ENCODE measurements at places on chromosomes 7 and 10. TPM values are rescaled to one million over a fixed set of nuclear protein-coding genes. Genes with fewer than 3 reads are reported as not detected.

GRCh38 chr10:89092439-89092838 is 101.8 kb downstream of the FAS start:
- H3K4me1 ChIP-seq: no peaks in the 10 kb centered on the region
- DNase-seq: no peak
- H3K27ac ChIP-seq: no peak overlapping the region
- no peaks in the 10 kb centered on the region for H3K36me3 ChIP-seq
- H3K27me3 ChIP-seq: no peaks in the 10 kb centered on the region

DNA sequence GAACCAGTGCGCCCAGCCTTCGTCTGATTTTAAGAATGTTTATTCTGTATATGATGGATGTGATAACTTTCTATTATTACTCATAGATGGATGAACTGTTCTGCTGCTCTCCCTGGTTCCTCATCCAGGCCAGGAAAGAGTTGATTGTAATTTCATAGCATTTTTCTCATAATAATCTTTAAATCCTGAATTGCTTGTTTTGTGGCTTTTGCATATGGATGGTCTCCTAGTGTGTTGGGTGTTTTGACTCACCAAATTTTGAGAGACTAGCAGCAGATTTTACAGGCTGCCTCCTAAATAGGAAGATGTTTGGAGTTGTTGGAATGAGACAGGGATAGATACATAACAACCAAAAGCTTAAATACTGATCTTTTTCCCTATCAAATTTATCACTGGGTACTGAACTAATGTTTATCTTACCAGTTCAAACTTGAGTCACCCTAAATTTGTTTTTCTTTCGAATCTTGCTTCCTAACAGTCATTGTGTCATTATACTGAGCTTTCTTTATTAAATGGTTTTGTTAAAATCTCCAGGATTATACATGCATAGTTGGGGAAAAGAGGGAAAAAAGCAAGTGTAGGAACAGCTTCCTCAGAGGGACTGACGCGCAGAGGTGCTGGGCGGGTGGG is 106.0 kb upstream of the GATA3 start:
- no peak overlapping the region for H3K4me3 ChIP-seq
- no peak overlapping the region for H3K27ac ChIP-seq
- DNase-seq: no peak
- H3K27me3 ChIP-seq: no peaks in the 10 kb centered on the region
- H3K36me3 ChIP-seq: no peaks in the 10 kb centered on the region

DNA sequence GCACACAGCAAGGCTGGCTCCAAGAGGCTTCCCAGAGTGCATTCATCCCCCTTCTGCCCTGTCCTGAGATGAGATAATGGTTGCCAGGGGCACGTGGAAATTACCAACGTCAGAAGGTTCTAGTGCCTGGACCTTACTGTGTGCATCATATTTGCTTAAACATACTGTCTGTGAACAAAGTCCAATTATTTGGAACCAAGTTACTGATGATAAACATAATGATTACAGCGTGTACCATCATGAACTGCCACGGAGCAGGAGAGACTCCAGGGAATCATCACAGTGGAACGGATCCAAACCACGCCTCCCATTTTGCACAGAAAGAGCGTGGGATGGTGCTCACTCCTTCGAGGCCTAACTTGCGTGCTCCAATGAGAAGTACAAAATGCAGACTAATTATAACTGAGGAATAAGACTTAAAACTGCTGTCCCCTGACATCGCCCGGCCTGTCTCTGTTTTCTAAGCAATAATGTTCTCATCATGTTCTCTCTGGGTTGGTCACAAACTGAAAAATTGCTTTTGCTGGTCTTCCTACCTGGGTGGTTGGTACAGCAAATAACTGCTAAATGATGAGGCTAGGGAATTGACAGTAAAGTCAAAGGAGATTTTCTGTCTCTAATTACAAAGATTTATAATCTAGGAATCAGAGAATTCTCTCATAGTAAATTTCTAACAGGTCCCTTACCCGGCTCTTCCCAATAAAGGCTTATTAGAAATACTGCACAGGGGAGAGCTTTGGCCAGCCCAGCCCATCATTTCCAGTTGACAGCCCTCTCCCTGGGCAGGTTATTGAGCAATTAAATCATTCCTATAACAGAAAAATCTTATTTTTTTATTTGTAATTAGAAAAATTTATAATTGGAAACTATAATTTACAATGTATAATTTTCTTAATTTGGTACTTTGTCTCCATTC is 182.2 kb downstream of the CAMK1D start:
- peaks cover 58% of the 10 kb centered on the region for H3K27me3 ChIP-seq
- no peak for DNase-seq
- H3K4me3 ChIP-seq: no peak overlapping the region
- H3K4me1 ChIP-seq: no peaks in the 10 kb centered on the region

GRCh38 chr10:77490534-77491314 is 146.9 kb downstream of the KCNMA1 start:
- no peak overlapping the region for H3K4me3 ChIP-seq
- no peak overlapping the region for H3K27ac ChIP-seq
- H3K36me3 ChIP-seq: no peaks in the 10 kb centered on the region
- H3K27me3 ChIP-seq: peaks cover 61% of the 10 kb centered on the region

GRCh38 chr7:93981480-93981874 is 22.7 kb downstream of the BET1 start:
- no peak overlapping the region for H3K27ac ChIP-seq
- no peaks in the 10 kb centered on the region for H3K27me3 ChIP-seq
- no peak for DNase-seq
- no peak overlapping the region for H3K4me3 ChIP-seq
- no peaks in the 10 kb centered on the region for H3K4me1 ChIP-seq

DNA sequence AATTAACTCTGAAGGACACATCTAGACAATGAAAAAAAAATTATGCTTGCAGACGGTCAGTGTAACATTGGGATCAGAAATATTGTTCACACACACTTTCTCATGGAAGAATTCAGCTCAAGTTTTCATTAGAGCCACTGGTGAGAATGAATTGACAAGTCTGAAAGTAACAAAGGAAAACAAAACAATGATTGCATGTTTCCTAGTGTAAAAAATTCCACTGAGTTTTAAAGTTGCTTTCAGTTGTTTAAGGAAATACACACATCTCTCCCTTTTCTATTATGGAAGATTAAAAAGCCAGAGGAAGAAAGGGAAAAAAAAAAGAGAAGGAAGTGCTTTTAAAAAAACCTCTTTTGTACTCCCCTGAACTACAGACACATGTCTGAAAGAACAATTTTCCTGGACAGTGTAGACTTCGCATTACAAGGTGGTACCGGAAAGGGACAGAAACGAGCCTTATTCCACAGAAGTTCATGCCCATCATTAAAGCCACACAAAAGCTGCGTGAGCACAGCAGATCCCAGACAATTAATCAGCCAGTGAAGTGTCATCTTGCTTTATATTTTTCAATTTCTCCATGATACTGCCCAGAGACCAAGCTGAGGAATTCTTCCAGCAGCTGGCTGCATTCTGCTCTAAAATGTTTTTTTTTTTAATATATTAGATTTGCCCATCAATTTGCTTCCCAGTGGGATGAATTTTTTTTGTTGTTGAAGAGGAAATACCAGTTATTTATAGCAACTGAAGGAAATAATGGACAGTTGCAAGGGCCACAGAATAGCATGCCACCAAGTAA is 294.8 kb downstream of the DOCK4 start:
- H3K4me3 ChIP-seq: no peak overlapping the region
- no peaks in the 10 kb centered on the region for H3K27me3 ChIP-seq
- H3K4me1 ChIP-seq: no peaks in the 10 kb centered on the region
- DNase-seq: no peak
- H3K27ac ChIP-seq: no peak overlapping the region
- H3K36me3 ChIP-seq: no peaks in the 10 kb centered on the region

- H3K36me3 ChIP-seq: no peaks in the 10 kb centered on the region
- no peaks in the 10 kb centered on the region for H3K27me3 ChIP-seq
- peaks cover 24% of the 10 kb centered on the region for H3K4me1 ChIP-seq
- peak overlapping the region; percentile 29 for H3K27ac ChIP-seq
These were observed 34.0 kb upstream of the DGKB start for GRCh38 chr7:14936554-14936953.

GRCh38 chr10:122348935-122349361 is 25.6 kb upstream of the PLEKHA1 start:
- H3K4me3 ChIP-seq: no peak overlapping the region
- H3K27me3 ChIP-seq: no peaks in the 10 kb centered on the region
- peaks cover 5% of the 10 kb centered on the region for H3K36me3 ChIP-seq
- peaks cover 19% of the 10 kb centered on the region for H3K4me1 ChIP-seq
- DNase-seq: no peak

DNA sequence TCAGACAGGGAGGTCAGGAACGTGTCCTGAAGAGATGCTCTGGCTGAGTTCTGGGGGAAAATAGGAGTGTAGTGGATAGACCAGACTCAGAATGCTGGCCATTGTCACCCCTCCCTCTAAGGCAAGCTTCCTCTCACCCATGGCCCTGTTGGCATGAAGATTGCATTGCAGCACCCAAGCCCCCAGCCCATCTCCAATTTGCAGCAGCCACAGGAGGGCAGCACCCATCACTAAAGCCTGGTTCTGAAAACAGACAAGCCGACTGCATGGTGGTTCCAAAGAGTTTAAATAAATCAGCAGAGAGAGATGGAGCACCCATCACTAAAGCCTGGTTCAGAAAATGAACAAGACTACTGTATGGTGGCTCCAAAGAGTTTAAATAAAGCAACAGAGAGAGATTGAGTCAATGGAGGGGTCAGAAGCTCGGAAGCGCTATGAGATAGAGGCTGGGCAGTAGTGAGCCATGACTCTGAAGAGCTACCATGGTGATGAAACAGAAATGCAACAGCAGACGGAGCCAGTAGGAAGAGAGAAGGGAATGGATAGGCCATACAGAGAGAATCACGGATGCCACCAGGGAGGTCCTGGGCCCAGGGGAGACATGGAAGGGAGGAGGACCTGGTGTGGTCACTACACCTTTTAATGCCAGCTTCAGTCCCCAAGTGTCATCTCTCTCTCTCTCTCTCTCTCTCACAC is 237.9 kb upstream of the MYO3A start:
- no peaks in the 10 kb centered on the region for H3K36me3 ChIP-seq
- DNase-seq: no peak
- H3K4me3 ChIP-seq: no peak overlapping the region
- no peak overlapping the region for H3K27ac ChIP-seq
- peaks cover 61% of the 10 kb centered on the region for H3K27me3 ChIP-seq
- H3K4me1 ChIP-seq: no peaks in the 10 kb centered on the region

GRCh38 chr7:126774077-126774476 is 478.7 kb downstream of the GRM8 start:
- H3K4me1 ChIP-seq: no peaks in the 10 kb centered on the region
- H3K27ac ChIP-seq: no peak overlapping the region
- no peak for DNase-seq
- no peaks in the 10 kb centered on the region for H3K36me3 ChIP-seq
- H3K4me3 ChIP-seq: no peak overlapping the region

- DNase-seq: no peak
- peaks cover 60% of the 10 kb centered on the region for H3K36me3 ChIP-seq
These were observed 79.4 kb downstream of the CTBP2 start for GRCh38 chr10:125080984-125081383.

- H3K36me3 ChIP-seq: no peaks in the 10 kb centered on the region
- peaks cover 7% of the 10 kb centered on the region for H3K4me1 ChIP-seq
- no peak overlapping the region for H3K4me3 ChIP-seq
- no peaks in the 10 kb centered on the region for H3K27me3 ChIP-seq
- H3K27ac ChIP-seq: no peak overlapping the region
These were observed 71.1 kb upstream of the TFEC start for GRCh38 chr7:116101704-116102103.

DNA sequence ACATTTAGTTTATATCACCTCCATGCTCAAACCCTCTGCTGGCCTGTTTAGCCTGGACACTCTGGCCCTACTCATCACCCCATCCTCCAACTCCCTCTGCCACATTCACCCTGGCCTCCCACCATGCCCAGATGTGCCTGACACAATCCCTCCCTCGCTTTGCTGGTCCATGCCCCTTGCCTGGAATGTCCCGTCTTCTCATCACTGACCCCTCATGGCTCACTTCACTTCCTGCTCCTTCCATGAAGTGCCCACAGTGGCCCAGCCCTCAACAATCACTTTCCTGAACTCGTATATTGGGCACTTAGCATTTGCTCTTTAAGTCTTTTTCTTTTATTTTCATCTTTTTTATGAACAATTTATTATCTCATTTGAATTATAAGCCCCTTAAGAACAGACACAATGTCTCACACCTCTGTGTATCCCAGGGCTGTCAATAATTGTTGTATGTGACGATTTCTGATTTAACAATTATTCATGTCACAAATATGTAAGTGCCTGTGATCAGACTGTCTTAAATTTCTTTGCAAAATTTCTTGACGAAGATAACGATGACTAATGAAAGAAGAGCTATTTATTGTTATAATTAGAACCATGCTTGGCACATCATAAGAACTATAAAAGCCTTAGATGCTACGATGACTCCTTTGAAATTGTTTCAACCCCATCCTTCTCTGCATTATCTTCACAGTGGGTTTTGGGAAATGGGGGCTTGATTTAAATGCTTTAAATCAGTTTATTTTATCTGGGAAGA is 209.9 kb upstream of the YAE1 start:
- H3K27me3 ChIP-seq: no peaks in the 10 kb centered on the region
- no peak for DNase-seq
- H3K4me1 ChIP-seq: peaks cover 17% of the 10 kb centered on the region

DNA sequence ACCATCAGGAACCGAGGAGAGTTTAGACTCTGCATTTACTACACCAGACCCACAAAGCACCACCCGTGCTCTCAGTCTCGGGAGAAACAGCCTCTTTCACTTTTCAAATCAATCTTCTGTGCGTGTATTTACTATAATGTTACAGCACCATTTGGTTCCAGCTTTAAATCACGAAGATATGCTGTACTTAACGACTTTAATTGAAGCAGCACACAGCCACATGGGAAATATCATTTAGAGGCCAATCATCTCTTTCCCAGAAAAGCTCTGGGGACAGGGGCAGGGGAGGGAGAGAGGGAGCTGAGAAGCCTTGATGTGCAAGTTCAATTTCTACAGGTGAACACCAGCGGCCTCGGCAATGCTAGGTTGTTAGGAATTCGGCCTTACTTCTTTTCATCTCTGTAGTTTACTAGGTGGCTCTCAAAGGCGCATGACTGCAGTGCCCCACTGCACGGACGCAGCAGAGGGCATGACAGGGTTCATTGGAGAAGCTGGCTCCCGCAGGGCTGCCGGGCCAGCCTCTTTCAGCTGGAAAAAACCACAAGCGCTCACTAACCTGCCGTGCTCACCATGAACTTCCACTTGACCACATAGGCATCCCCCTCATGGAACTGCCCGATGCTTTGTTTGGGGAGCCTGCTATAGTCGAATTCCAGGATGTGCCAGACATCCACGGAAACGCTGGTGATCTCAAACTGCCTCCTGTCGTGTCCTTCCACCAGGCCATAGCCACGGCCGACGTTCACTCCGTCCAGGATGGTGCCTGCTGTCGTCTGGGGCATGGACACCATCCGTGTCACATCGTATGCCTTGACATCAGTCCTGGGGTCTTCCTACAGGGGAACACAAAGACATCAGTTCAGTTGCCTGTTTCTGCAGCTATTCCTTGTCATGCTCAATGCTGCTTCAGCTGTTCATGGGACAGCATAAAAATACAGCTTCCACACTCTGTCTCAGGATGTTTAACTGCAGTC is 154.5 kb downstream of the SVIL start:
- DNase-seq: no peak
- no peak overlapping the region for H3K4me3 ChIP-seq
- peaks cover 68% of the 10 kb centered on the region for H3K36me3 ChIP-seq

- no peaks in the 10 kb centered on the region for H3K27me3 ChIP-seq
- no peak overlapping the region for H3K4me3 ChIP-seq
- no peak overlapping the region for H3K27ac ChIP-seq
- DNase-seq: no peak
These were observed 57.4 kb downstream of the FGFR2 start for GRCh38 chr10:121540732-121541395.

The PTEN gene
- total RNA-seq: 44.6 TPM

The TMEM176B gene
- total RNA-seq: 7.3 TPM

The NUTM2B gene
- total RNA-seq: 0.76 TPM

The GHRHR gene
- total RNA-seq: not detected

The SPDYE16 gene
- not detected for total RNA-seq

The TMEM273 gene
- total RNA-seq: not detected

The NEUROD6 gene
- not detected for total RNA-seq

The TMEM225B gene
- total RNA-seq: not detected

The FBXL13 gene
- total RNA-seq: 1.3 TPM

The ADCY1 gene
- 8.8 TPM for total RNA-seq

The OIT3 gene
- 1.4 TPM for total RNA-seq

All from Calu3 (cell line).